GM18507 (cell line): ENCODE measurements at places on chromosomes 7 and 10.

GRCh38 chr7:151342102-151342646 lies 562 bp downstream of the NUB1 start:
- DNase-seq: peak; percentile 30

DNA sequence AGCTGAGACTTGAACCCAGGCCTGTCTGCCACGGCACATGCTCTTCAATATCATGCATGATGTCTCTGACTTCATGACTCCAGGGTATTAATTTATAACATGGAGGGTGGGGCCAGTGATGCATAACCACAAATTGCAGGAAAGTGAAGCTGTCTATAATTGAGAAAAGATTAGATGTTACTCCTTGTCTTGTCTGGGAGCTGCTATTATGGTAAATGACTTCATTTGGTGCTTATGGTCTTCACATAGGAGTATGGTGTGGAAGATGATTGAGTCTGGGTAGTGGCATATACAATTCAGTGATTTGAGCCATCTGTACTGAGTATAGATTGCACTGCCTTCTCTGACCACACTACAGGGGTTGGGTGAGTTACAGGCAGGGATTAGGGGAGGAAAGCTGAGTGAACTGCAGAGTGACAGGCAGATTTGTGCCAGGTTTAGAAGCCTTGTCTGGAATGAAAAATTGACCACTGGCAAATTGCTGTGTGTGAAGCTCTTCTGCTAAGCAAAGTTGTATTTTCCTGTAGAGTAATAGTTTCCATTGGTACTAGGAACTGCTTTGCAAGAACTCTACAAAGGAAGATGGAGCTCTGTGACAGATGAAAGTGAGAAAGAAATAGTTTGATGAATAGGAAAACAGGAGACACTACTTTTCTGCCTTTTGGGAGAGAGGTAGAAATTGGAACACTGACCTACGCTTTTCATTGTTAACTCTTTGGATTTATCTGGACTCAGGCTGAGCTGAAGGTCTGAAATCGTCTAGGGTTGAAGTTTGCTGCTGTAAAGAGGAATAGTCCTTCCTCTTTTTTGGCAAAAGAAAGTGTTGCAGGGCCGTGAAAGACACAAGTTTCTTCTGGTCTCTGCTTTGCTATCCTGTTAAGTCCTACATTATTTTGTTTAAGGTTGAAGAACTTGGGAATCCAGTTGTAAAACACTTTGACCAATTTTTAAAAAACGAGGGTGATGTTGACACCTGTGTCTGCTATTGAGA lies 2.7 kb downstream of the SND1 start:
- no peak for DNase-seq

GRCh38 chr7:114141415-114141814 lies 222.6 kb upstream of the PPP1R3A start:
- no peak for DNase-seq

DNA sequence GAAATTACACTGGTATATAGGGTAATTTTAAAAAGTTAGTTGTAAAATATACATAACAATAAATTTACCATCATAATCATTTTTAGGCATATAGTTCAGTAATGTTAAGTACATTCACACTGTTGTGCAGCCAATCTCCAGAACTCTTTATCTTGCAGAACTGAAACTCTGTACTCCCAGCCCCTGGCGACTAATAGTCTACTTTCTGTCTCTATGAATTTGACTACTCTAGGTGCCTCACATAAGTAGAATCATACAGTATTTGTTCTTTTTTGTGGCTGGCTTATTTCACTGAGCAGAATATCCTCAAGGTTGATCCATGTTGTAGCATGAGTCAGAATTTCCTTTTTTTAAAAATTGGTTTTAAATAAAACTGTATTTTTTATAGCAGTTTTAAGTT lies 41.4 kb downstream of the NRF1 start:
- no peak for DNase-seq

DNA sequence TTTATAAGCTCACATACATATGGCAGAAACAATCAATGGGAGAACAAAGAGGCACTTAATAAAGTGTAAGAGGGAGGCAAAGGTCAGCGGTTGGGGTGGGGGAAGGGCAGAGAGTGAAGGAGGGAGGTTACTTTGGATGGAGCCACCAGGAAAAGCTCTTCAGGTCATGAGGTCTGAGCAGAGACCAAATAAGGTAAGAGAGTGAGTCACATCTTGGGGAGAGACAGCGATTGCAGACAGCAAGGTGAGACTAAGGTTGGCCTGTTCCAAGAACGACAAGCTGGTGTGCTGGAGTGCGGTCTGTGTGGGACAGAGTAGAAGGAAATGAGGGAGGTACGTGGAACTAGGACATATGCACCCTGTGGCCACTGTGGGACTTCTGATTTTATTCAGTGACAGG lies 74.3 kb upstream of the TOMM7 start:
- DNase-seq: no peak

GRCh38 chr10:89001729-89002072 lies 11.1 kb downstream of the FAS start:
- no peak for DNase-seq

DNA sequence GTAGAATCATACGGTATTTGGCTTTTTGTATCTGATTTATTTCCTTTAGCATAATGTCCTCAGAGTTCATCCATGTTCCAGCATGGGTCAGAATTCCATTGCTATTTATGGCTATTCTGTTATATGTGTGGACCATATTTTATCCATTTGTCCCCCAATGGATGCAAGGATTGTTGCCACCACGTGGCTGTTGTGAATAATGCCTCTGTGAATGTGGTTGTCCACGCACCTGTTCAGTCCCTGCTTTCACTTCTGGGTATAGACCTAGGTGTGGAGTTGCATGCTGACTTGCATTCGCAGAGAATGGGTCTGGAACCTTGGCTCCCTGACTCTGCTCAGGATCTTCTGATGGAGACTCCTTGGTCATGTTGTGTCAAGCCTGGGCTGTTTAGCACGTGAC lies 199.9 kb downstream of the CAMK1D start:
- no peak for DNase-seq

DNA sequence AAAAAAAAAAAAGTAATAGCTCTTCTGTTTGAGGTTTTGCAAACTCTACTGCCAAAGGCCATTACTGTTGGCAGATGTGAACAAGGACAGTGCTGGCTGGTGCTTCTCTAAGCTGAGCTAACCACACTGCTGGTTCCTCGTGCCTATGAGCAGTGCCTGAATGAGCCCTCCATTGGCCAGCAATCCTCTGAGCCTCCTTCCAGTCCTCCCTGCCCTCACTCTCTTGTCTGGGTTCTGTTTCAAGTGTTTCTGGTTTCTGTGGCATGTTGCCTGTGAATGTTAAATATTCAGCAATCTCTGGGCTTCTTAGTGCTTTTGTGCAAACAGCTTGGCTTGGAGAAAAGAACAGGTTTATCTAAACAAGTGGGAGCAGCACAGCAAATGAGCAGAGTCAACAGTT lies 161.3 kb upstream of the AUTS2 start:
- DNase-seq: no peak

- no peak for DNase-seq
Observed at GRCh38 chr10:119395280-119396007, 147.1 kb downstream of the RGS10 start.

DNA sequence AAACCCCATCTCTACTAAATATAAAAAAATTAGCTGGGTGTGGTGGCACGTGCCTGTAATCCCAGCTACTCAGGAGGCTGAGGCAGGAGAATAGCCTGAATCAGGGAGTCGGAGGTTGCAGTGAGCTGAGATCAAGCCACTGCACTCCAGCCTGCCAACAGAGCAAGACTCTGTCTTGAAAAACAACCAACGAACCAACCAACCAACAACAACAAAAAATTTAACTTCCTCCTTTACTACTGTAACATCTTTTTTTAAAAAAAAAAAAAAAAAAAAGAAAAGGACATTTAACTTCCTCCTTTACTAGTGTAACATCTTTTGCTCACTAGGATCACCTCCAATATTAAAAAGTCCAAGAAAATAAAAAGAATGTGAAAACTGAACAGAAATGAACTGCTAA lies 92.3 kb upstream of the TMEM168 start:
- no peak for DNase-seq

DNA sequence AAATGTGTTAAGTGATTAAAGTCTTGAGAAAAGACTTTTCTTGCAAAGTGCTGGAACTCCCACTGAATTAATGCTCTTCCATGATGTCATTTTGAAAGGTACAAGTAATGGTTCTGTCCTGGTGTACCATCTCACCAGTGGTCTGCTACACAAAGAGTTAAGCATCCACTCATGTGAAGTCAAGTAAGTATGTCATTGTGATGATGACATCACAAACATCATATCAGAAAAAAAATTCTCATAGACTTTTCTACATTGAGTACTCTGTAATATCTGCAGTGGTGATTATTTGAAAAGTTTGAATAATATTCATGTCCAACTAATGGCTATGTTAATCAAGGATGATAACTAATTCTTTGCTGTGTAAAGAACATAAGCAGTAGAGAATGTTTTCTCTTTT lies 22.6 kb downstream of the WDR11 start:
- no peak for DNase-seq

DNA sequence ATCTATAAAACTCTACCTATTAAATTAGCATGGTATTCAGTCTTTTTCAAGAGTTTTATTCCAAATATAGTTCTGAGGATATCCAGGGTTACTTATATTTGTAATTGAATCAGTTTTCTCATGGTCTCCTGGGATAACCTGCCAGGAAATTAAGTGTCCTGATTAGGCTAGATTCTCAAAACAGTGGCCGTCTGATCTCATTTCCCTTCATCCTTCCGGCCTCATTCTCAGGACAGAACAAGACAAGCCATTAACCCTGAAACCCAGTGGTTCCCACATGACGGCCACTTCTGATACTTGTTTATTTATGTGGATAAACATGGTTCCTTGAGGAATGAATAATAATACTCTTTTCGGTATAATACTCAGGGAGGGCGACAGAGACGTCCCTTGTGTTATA lies 417.6 kb upstream of the POT1 start:
- DNase-seq: no peak

DNA sequence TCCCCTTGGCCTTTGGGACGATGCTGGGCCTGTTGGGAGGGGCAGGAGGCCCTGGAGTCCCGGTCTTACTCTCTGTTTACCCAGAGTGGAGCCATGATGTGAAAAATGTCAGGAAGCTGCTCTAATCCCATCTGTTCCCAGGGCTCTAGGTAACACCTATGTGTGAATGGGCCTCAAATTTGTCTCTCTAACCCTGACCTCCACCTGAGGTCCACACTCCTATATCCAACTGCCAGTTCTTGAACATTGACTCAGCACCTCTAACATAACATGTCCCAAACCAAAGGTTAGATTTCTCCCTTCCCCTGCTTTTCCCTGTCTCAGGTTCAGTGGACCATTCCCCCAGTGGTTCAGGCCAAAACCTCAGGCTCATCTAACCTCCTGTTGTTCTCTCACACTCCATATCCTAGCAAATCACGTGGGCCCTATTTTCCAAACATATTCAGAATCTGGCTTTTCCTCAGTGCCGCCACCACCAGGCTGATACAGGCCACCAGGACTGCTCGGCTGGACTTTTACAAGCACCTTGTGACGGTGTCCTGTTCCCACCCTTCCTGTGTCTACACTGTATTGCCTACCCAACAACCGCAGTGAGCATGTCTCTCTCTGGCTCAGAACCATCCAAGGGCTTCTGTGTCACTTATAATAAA lies 130.6 kb downstream of the ATXN7L1 start:
- DNase-seq: no peak

DNA sequence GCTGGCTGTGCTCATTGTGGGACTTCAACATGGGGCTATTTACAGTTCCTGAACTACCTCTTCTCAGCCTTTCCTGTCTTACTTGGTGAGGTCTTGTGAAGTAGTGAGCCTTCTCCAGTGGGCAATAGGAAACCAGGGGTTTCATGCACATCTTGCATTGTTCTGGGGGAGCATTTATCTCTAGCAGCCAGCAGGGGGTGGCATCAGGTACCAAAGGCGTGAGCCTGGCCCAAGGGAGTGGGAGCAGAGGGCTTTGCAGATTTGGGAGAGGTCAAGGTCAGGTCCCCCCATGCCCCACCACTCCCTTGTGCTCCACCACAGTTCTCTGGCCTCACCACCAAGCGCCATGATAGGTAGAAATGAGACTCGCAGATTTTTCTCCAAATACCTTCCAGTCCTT lies 85.4 kb upstream of the NPTX2 start:
- DNase-seq: no peak

- no peak for DNase-seq
Observed at GRCh38 chr7:10245406-10245805, 728.3 kb upstream of the PHF14 start.

DNA sequence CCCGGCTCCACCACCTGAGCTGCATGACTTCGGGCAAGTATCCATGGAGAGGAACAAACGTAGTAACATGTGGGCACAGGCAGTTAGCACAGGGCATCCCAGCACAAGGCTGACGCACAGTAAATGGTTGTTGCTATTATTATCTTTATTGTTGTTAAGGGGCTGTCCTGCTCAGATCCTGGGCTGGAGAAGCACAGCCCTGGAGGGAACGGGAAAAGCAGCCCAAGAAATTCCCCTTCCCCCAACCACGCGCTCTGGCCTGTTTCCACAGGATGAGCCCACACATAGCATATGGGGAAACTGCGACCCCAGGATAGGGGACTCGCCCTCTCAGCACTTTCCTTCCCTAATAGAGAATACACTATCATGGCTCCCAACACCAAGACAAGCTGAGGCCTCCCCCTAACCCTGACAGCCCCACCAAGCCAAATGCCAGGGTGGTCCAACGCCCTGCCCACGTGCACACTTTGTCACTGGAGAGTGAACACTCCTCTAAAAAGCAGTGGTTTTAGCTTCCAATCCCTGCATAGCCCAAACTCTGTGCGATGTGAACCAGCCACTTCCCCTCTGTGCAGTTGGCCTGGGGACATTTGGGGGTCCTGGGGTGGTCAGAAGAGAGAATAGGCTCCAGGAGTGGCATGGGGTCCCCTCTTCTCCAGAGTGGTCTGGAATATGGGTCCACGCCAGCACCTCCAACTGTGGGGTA lies 11.0 kb downstream of the PSD start:
- no peak for DNase-seq

GRCh38 chr7:18958627-18959026 lies 158.8 kb downstream of the TWIST1 start:
- no peak for DNase-seq

- DNase-seq: no peak
Observed at GRCh38 chr10:1185911-1186682, 129.9 kb downstream of the WDR37 start.

DNA sequence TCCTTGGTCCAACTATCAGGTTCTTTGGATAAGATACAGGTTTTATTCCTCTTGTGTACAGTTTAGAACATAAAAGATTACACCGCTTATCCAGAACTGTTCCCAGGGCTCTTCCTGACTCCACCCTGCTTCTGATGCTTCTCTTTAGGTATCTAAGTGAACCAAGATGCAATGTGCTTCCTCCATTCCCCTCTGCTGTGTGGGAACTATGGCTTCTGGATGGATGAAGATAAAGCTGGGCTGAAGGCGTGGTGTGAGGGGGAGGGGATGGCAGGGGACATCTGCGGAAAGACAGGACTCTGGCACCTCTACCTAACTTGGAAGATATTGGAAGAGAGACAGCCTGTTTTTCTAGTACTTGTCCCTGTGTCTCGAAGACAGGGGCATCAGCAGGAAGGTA lies 209.9 kb upstream of the TBX20 start:
- DNase-seq: no peak

GRCh38 chr7:82559193-82559805 lies 115.7 kb upstream of the CACNA2D1 start:
- no peak for DNase-seq
